Subcutaneous adipose tissue (tissue), 4 donors: ENCODE measurements at places on chromosomes 11 and 22. TPM values are rescaled to one million over a fixed set of nuclear protein-coding genes. Genes with fewer than 3 reads are reported as not detected.

Gene CREB3L1
- 1.9 TPM for total RNA-seq

Gene TTC36
- 3.1 TPM for total RNA-seq

Gene SCGB1A1
- total RNA-seq: not detected

Gene ZFP91
- total RNA-seq: 51.8 TPM

Gene MFRP
- total RNA-seq: not detected

Gene KBTBD3
- total RNA-seq: 5.7 TPM

Gene OR52N1
- not detected for total RNA-seq

Gene MN1
- total RNA-seq: 3.0 TPM

Gene ZNF214
- total RNA-seq: 1.3 TPM

Gene ACTN3
- not detected for total RNA-seq

Gene DEPDC7
- not detected for total RNA-seq

Gene VWCE
- total RNA-seq: 1.1 TPM

Gene NEU3
- total RNA-seq: 8.5 TPM

Gene OR5B21
- not detected for total RNA-seq

Gene TRIM3
- total RNA-seq: 11.9 TPM

Gene EFEMP2
- 85.2 TPM for total RNA-seq

Gene CARD18
- not detected for total RNA-seq

Gene EPS8L2
- total RNA-seq: 3.8 TPM

Gene TBX10
- total RNA-seq: not detected

Gene WNT7B
- total RNA-seq: not detected

Gene CABP4
- total RNA-seq: 1.3 TPM

Gene PGA5
- 11.7 TPM for total RNA-seq

Gene DDTL
- total RNA-seq: 0.94 TPM

Gene CASP12
- 0.94 TPM for total RNA-seq

Gene KRTAP5-7
- total RNA-seq: 0.57 TPM

Gene SLC29A2
- total RNA-seq: 3.7 TPM

Gene CEND1
- total RNA-seq: not detected

Gene C11orf52
- total RNA-seq: 7.5 TPM

Gene APIP
- total RNA-seq: 36.9 TPM

Gene PITPNM1
- 9.2 TPM for total RNA-seq

Gene NCF4
- total RNA-seq: 76.0 TPM

Gene RASD2
- 0.44 TPM for total RNA-seq

Gene LGALS12
- total RNA-seq: 85.9 TPM

Gene SCN3B
- 0.65 TPM for total RNA-seq

Gene CASP1
- 29.5 TPM for total RNA-seq

Gene ABCC8
- not detected for total RNA-seq

Gene KCNJ11
- total RNA-seq: 0.66 TPM

Gene ZFTA
- total RNA-seq: 16.2 TPM

Gene LRRC56
- 0.38 TPM for total RNA-seq

Gene SYT7
- total RNA-seq: 1.0 TPM

Gene RFPL2
- 0.68 TPM for total RNA-seq

Gene P2RY2
- total RNA-seq: not detected

Gene MS4A6E
- total RNA-seq: 2.1 TPM

Gene CEP126
- 20.7 TPM for total RNA-seq
